ENCODE measurements at places on chromosomes 2 and 18.

DNA sequence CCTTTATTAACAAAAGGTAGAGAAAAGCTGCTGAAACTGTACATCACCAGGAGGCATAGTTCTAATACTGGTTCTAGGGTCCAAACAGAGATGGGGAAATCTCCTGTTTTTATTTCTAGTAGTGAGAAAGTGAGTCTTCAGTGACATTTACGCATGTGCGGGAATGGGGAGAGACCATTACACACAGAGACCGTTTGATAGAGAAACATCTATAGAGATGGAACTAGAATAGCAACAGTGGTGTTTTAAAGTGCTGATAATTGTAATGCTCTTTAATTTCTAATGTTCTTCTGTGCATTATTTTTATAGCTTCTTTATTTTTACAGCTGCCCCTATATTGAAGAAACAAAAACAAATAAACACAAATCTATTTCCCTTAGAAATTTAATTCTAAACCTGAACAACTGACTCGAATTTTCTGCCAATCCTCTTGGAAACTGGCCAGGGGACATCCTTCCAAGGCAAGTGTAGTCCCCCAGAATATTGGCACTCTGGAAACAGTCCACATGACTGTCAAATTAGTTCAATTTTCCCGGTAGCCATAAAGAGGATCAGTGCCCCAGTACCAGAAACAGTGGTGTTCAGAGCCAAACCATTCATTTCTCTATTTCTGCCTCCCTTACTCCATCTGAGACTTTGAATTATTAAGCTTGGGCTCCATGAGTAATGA, 260.9 kb downstream of the ICOS start:
- no peak for DNase-seq

DNA sequence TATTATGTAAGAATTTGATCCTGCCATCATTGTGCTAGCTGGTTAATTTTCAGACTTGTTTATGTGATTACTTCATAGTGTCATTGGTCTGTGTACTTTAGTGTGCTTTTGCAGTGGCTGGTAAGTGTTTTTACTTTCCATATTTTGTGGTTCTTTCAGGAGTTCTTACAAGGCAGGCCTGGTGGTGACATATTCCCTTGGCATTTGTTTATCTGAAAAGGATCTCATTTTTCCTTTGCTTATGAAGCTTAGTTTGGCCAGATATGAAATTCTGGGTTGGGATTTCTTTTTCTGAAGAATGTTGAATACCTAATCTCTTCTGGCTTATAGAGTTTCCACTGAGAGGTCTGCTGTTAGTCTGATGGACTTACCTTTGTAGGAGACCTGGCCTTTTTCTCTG, 72.8 kb upstream of the MC4R start:
- no peak for DNase-seq

DNA sequence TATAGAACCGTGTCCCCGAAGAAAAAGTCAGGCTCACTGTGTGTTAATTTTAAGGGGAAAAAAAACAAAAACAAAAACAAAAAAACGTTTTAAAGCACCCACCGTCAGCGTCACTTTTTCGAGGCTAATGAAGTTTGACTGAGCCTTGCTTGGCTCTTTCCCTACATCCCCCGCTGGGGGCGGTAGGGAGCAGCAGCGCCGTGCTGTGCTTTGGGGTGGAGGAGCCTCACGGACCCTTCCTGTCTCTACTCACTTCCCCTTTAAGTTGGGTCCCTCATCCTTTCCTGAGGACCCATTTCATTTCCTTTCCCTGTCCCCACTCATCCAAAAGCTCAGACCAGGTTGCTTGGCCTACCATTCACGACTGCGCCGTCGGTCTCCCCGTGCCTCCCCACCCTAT, 82.8 kb upstream of the RPL31 start:
- DNase-seq: no peak

GRCh38 chr2:118823633-118824032, 23.8 kb downstream of the EN1 start:
- DNase-seq: no peak

GRCh38 chr18:51236225-51236624, 38.7 kb upstream of the MEX3C start:
- DNase-seq: no peak

- DNase-seq: no peak
These were observed 255.5 kb downstream of the CDH2 start for GRCh38 chr18:27921392-27921791.

- no peak for DNase-seq
These were observed 223.2 kb downstream of the LRATD1 start for GRCh38 chr2:14855751-14856150.
